ENCODE measurements at places on chromosomes 4 and X.

GRCh38 chr4:147941373-147941772 is 209.5 kb downstream of the ARHGAP10 start:
- DNase-seq, result no peak

DNA sequence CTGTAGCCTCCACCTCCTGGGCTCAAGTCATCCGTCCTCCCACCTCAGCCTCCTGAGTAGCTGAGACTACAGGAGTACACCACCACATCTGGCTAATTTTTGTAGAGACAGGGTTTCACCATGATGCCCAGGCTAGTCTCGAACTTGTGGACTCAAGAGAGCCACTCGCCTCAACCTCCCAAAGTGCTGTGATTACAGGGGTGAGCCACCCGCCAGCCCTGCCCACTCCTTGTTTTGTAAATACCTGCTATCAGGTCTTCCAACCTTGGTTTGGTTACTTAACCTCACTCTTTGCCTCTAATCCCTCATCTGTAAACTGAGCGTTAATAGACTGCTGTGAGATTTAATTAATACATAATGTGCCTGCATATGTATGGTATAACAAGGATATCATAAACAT is 803 bp downstream of the CNGA1 start:
- DNase-seq, result no peak

GRCh38 chr4:15131551-15131950 is 129.3 kb downstream of the CPEB2 start:
- no peak for DNase-seq

GRCh38 chrX:74179499-74179898 is 124.5 kb upstream of the ZCCHC13 start:
- no peak for DNase-seq

DNA sequence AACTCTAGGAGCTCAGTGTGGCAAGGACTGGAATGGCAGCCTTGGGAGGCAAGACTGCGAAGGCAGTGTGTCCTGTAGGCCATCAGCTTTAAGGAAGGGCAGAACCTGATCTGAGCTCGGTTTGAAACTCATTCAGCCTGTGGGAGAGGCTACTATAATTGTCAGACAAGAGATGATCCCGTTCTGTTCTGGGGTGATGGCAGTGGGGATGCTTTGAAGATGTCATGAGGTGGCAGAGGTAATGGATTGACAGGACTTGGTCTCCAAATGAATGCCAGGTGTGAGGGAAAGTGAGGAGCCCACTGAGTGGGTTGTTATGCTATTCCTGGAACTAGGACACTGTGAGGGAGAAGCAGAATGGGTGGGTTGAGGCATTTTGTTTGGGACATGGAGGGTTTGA is 144.9 kb downstream of the PJA1 start:
- DNase-seq, result no peak

GRCh38 chrX:68999931-69000330 is 165.3 kb downstream of the PJA1 start:
- DNase-seq, result no peak

- DNase-seq, result no peak
Measured at GRCh38 chr4:42284030-42284429, 113.3 kb upstream of the SHISA3 start.

GRCh38 chr4:181507938-181508337 is 735.3 kb upstream of the TENM3 start:
- no peak for DNase-seq

GRCh38 chr4:83340692-83341343 is 6.2 kb upstream of the HPSE start:
- DNase-seq, result no peak

- no peak for DNase-seq
Measured at GRCh38 chrX:40849906-40850823, 114.8 kb upstream of the MED14 start.

- DNase-seq, result no peak
Measured at GRCh38 chr4:139484783-139485311, 30.9 kb downstream of the RAB33B start.

- no peak for DNase-seq
Measured at GRCh38 chr4:173019664-173020063, 148.9 kb upstream of the GALNT7 start.

DNA sequence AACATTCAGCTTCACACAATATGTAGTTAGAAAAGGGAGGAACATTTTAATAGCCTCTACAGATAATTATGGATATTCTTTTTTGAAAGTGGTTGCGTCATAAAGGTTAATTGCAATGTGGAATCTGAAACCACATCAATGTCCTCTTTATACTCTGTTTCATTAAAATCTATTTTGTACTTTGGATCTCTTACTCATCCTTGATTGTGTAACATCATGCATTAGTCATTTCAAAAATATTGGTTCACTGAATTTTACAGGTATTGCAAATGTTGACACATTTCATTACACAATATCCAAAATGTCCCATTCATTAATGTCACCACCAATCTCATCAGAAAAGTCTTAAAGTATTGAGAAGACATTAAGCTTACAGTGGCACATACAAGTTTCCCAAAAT is 62.7 kb upstream of the USP9X start:
- DNase-seq, result no peak

GRCh38 chr4:164948975-164949374 is 28.5 kb downstream of the TRIM61 start:
- no peak for DNase-seq
